ENCODE measurements at places on chromosomes 6 and 20.

GRCh38 chr20:23165307-23165750 lies 79.2 kb upstream of the CD93 start:
- DNase-seq, result no peak

GRCh38 chr6:3438190-3439167 lies 18.4 kb downstream of the SLC22A23 start:
- no peak for DNase-seq

GRCh38 chr20:33332905-33333456 lies 50.0 kb downstream of the BPIFB1 start:
- no peak for DNase-seq

GRCh38 chr20:38298768-38299288 lies 5.1 kb upstream of the BPI start:
- DNase-seq, result no peak

DNA sequence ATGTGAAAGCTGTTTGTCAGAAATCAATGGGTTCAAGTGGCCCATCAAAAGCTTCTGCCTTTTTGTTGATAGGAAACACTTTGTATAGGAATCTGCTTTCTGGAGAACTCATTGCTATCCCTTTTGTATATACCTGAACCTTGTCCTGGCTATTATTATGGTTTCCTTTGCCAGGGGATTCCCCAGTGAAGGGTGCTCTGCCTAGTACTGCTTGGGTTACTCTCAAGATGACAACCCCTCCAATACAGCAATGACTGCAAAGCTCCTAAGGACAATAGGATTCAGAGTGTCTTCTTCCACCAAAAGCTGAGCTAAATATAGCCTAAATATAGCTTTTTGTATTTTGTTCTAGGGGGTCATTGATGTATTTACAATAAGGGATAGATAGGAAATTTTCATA lies 54.0 kb upstream of the PTPRK start:
- DNase-seq, result no peak

DNA sequence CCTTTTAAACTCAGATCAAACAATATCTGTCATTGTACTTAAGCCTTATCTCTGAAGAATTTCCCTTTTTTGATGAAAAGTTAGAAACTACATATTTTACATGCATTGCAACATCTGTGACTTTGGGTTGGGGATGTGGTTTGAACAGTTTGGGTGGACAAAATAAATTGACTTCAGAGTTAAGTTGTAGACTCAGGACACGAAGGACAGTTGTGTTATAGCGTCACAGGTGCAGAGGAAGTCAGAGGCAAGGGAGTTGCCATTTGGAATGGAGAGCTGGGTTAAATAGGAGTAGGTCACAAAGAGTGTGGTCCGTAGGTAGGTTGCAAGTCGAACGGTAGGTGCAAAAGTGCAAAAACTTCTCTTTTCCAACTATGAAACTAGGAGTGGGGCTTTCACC lies 46.0 kb downstream of the ZFAND3 start:
- DNase-seq, result no peak

- no peak for DNase-seq
Observed at GRCh38 chr6:137160763-137161162, 12.7 kb downstream of the IL22RA2 start.

GRCh38 chr6:87196275-87196842 lies 41.0 kb downstream of the ZNF292 start:
- no peak for DNase-seq

DNA sequence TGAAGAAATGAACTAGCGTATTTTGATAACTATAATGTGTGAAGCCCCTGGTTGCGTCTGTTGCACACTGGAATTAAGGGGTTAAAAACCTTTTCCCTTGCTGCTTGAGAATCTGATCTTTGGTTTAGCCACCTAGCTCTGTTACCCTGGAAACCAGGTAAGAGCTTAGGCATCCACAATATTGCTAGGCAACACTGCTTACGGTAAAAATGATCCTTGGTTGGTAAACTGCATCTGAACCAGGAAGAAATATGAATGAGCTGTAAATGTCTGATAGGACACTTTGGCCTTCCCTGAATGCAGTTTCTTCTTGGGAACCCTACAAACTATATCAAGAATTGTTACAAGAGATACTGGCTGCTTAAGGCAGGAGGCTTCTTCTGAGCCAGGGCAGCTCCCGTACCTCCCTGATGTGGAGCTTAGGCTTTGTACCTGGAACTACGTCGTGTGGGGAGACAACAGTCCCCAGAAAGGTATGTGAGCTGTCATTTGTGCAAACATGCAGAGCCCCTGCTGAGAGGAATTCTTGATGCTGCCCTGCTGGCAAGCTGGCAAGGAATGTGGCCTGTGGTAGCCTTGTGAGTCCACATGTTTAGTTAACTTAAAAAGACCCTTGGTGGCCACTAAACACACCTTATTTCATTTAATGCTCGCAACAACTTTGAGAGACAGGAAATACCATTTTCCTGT lies 18.4 kb downstream of the UBE3D start:
- DNase-seq, result no peak

DNA sequence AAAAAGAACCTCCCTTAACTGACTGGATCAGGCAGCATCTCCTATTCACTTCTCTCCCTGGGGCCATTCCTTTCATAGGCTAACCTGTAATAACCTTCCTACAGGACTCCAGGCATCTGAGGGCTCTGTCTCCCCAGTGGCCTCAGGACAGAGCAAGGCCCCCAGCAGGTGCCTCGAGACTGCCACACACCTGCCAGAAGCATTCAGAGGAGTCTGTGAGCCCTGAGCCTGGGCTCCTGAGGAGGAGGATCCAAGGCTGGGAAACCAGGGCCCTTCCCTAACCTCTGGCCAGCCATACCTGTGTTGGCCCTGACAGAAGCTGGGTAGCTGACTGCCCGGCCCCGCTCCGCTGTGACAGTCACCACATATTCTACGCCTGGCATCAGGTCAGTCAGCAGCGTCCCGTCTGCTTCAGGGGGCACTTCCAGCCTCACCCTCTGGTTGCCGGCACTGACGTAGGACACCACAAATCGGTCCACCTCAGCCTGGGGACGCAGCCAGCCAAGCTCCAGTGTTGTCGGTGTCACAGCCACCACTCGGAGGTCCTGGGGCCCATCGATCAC lies 20.6 kb downstream of the TNXB start:
- no peak for DNase-seq

- no peak for DNase-seq
Observed at GRCh38 chr20:312067-312466, 13.3 kb upstream of the SOX12 start.

DNA sequence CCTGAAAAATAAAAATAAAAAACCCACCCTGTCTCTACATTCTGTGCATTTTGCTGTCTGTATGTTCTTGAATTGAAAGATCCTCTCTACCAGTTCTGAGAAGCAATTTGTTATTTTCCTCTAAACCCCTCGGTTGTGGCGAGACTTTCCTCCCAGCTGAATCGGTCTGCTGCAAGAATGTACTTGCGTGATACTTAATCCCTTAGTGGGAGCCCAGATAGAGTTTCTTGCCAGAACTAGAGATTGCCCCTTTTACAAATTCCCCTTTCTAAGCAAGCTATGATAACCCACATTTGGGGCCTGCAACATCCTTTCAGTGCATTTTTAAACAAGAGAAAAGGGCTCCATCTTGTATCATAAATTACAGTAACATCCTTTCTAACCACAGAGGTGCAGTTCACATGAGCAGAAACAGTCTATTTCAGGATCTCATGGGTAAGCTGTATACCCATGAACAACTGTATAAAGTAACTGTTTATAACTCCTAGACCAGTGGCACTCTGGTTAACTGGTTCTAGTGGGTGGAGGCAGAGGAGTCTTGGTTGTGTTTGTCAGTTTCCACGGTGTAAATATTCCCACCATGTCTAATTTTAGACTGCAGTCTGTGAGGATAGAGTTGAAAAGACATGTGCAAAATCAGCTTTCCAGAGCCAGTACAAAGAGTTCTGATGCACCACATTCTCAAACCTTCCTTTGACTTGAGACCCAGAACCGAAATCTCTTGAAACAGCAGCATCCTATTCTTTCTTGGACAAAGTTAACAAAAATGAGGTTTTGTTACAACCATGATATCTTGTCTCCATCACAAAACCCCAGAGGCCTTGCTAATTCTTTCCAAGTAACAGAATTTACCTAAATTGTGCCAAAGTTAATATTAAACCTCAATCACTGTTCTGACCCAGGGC lies 113.1 kb upstream of the ZNF217 start:
- no peak for DNase-seq

GRCh38 chr6:164756142-164756541 lies 553.3 kb downstream of the C6orf118 start:
- DNase-seq, result no peak

DNA sequence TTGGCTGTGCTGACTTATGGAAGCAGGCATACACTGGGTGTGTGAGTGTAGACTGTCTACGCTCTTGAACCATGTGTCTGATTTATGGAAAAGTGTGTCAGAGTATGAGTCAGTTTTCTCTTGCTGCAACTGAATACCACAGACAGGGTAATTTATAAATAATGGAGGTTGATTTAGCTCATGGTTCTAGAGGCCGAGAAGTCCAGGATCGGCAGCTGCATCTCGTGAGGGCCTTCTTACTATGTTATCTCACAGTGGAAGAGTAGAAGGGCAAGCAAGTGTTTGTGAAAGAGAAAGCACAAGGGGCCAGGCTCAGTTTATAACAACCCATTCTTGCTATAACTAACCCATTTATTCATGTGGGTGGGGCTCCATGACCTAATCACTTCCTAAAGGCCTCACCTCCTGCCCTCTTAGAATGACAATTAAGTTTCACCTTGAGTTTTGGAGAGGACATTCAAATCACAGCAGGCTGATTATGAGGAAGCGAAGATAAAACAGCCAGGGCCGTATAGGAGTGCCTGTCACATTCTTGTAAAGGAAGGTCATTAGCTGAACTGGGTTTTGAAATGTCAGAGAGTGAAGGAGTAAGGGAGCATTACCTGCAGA lies 6.7 kb downstream of the GPR31 start:
- DNase-seq, result no peak

DNA sequence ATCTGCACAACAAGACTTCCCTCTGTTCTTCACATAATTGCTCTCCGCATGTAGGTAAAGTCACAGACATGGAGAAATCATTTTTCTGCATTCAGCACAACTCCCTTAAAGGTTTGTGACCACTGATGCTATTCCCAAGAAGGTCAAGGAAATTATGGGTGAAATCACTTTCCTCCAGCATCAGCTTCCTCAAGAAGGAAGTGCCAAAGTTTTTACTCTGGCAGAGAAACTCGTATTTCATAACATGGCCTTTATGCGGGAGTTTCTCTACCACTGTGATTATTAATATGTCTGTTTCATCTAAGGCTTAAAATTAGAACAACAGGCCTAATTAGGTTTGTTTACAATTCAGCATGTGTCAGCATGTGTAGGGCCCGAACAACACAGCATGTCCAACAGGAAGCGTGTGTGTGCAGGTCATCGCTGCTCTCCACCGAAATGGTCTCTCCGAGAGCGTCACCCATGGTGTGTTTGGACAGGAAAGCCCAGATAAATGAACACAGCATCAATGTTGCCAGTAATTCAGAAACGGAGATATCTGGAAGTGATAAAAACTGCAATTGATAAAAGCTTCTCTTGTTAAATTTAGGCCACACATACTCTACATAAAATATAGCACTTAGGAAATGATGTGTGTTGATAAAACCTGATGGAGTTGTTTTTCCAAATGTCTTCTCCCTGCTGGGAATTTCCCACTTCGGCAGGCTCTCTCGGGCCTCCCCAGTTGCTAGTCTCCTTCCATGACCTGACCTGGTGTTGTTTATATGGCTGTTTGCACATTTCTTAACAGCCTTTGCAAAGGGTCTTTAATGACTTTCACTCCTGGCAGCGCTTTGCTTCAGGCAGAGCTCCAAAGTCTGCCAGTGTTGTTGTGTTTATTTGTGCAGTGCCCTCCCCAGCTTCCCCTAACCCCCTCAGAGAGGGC lies 265.1 kb upstream of the CEP162 start:
- DNase-seq, result no peak

- no peak for DNase-seq
Observed at GRCh38 chr20:52340036-52340634, 148.6 kb upstream of the ZFP64 start.

DNA sequence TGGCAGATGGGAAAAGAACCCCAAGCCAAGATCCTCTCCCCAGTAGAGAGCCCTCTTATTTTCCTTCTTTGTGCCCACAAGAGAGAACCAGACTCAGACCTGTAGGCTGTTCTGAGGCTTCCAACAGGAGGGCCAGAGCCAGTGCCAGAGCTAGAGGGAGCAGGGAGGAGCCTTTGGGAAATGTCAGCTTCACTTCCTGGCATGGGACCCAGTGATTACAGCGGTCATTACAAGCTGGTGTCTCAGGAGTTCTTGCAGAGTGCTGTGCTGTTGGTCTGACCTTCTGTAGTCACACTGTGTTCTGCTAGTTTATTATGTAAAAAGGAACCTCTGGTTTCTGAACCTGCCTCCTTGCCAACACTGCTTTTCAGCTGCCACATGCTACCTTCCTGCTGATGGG lies 38.9 kb downstream of the STK35 start:
- no peak for DNase-seq

- DNase-seq, result no peak
Observed at GRCh38 chr6:118252474-118252873, 295.6 kb upstream of the PLN start.

DNA sequence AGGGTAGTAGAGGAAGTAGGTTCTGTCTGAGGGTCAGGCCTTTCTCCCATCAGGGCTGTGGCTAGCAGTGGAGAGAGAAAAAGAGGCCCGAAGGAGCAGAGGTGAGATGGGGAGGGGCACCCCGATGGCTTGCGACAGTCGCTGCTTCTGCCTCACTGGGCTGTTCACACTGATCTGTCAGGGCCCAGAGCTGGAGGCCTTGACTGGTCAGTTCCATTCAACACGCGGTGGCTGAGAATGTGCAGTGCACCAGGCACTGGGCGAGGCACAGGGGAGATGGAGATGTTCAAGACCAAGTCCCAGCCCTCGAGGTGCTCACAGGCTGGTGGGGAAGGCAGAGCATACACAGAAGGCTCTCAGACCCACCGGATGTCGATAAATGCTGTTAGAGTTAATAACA lies 21.4 kb downstream of the SLC12A5 start:
- no peak for DNase-seq

- no peak for DNase-seq
Observed at GRCh38 chr6:14353281-14353680, 235.7 kb downstream of the CD83 start.

DNA sequence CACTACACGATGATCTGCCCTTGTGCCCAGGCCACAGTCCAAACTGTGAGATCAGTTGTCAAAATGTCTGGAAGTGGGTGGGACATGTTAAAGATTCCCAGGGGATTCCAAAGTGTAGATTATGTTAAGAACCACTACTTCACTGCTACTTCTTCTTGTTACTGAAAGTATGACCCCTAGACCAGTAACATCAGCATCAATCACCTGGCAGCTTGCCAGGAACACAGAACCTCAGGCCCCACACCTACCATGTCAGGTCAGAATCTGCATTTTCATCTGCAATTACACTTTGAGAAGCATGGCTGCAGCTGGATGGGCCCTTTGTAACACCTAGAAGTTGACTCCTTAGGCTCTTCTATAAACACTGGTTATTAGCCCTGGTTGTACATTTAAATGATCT lies 36.1 kb downstream of the RFPL4B start:
- DNase-seq, result no peak

- no peak for DNase-seq
Observed at GRCh38 chr6:136378888-136379287, 89.2 kb upstream of the BCLAF1 start.

- no peak for DNase-seq
Observed at GRCh38 chr20:20521736-20522135, 153.8 kb downstream of the INSM1 start.

- no peak for DNase-seq
Observed at GRCh38 chr20:17507531-17507930, 23.6 kb downstream of the BFSP1 start.

All from activated T-cell treated with anti-CD3 and anti-CD28 coated beads, Interleukin-2, amount 50 U/mL, for 24 hours (primary cell).